ENCODE measurements at places on chromosomes 6 and 20. TPM values are rescaled to one million over a fixed set of nuclear protein-coding genes. Genes with fewer than 3 reads are reported as not detected.

The SYNJ2 gene
- 26.8 TPM for total RNA-seq

The STMND1 gene
- 0.68 TPM for total RNA-seq

The SLC22A16 gene
- not detected for total RNA-seq

The HLA-G gene
- total RNA-seq = 0.45 TPM

The IL17F gene
- total RNA-seq = not detected

The RCAN2 gene
- 2.2 TPM for total RNA-seq

The SOBP gene
- 1.6 TPM for total RNA-seq

The TMEM170B gene
- total RNA-seq = 2.2 TPM

The BANF2 gene
- not detected for total RNA-seq

The ARFGEF3 gene
- 15.4 TPM for total RNA-seq

The OR2H1 gene
- total RNA-seq = not detected

The SRSF6 gene
- 205 TPM for total RNA-seq

The GGTLC1 gene
- total RNA-seq = not detected

The COL19A1 gene
- total RNA-seq = not detected

The ENPP4 gene
- 16.7 TPM for total RNA-seq

The SUMO4 gene
- 1.4 TPM for total RNA-seq

The L3MBTL1 gene
- total RNA-seq = 42.3 TPM

The CD40 gene
- total RNA-seq = 13.3 TPM

The GPX5 gene
- total RNA-seq = not detected

The HDGFL1 gene
- not detected for total RNA-seq

The ALDH5A1 gene
- 22.2 TPM for total RNA-seq

The HLA-DOB gene
- 0.97 TPM for total RNA-seq

The STXBP5 gene
- total RNA-seq = 7.0 TPM

The PRIM2 gene
- total RNA-seq = 31.8 TPM

The TDP2 gene
- total RNA-seq = 72.9 TPM

The OPRL1 gene
- total RNA-seq = 0.33 TPM

The HLA-DQA1 gene
- 6.9 TPM for total RNA-seq

The NOX3 gene
- not detected for total RNA-seq

The ZNF391 gene
- total RNA-seq = 3.7 TPM

The KCNK16 gene
- not detected for total RNA-seq

The CST2 gene
- total RNA-seq = not detected

The TRIM15 gene
- total RNA-seq = 13.5 TPM

The CLVS2 gene
- total RNA-seq = not detected

The TP53TG5 gene
- 0.52 TPM for total RNA-seq

The SAPCD1 gene
- 26.6 TPM for total RNA-seq

The HRH3 gene
- not detected for total RNA-seq

The NTSR1 gene
- total RNA-seq = not detected
